ENCODE measurements at places on chromosomes 13 and 19.
A peak's percentile ranks its signal among the peaks of the same experiment; 100 is the strongest.

- no peak for DNase-seq
These were observed 97.2 kb downstream of the EPSTI1 start for GRCh38 chr13:42894765-42895243.

DNA sequence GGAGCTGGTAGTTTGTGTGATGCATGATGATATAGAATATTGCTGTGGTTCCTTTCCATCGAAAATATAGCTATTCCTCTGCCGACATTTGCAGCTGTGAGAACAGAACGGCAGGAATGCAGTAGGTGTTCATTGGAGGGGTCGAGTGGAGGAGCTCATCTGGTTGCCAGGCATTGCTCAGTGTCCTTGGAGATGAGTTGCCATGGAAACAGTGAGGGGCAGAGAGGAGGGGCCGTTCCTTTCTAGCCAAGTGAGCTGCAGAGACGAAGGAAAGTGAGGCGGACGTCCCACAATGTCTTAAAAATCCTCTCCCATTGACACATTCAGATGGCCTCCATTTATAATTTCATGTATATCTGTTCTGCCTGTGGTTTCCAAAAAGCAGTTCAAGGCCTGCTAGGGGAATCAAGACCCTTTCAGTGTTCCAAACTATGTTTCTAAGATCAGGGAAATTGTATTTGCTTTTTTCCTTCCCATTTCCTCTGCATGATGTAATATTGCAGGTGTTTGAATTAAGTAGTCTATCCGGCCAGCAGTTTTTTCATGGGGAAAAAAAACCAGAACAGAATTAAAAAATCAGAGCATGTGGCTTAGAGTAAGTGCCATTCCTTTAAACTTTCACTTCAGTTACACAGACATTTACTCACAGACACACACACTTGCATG is 41.2 kb upstream of the ZNF835 start:
- no peak for DNase-seq

- no peak for DNase-seq
These were observed 3.3 kb downstream of the CYP4F8 start for GRCh38 chr19:15618321-15618720.

DNA sequence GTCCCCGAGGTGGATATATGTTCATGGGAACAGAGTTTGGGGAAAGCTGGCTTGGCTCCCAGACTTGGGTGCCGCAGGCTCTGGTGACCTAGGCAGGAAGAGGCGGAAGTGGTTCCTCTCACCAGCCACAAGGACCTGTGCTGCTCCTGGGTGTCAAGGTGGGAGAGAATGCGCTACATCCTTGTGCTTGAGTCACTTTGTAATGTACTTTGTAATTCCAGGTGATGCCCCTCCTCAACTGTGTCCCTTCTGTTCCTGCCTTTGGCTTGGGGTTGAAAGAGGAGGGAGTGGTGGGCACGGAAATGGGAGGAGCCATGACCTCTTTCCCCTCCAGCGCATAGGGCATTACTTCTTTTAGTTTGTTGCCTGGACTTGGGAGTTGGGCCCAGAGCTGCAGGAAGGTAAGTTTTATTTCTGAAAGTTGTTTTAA is 10.9 kb downstream of the GARRE1 start:
- no peak for DNase-seq

GRCh38 chr19:45211751-45212381 is 33.3 kb downstream of the BLOC1S3 start:
- no peak for DNase-seq

- DNase-seq, result no peak
These were observed 4.4 kb downstream of the ZSWIM4 start for GRCh38 chr19:13799669-13800068.

- DNase-seq, result no peak
These were observed 554.1 kb downstream of the KCTD12 start for GRCh38 chr13:76331943-76332712.

DNA sequence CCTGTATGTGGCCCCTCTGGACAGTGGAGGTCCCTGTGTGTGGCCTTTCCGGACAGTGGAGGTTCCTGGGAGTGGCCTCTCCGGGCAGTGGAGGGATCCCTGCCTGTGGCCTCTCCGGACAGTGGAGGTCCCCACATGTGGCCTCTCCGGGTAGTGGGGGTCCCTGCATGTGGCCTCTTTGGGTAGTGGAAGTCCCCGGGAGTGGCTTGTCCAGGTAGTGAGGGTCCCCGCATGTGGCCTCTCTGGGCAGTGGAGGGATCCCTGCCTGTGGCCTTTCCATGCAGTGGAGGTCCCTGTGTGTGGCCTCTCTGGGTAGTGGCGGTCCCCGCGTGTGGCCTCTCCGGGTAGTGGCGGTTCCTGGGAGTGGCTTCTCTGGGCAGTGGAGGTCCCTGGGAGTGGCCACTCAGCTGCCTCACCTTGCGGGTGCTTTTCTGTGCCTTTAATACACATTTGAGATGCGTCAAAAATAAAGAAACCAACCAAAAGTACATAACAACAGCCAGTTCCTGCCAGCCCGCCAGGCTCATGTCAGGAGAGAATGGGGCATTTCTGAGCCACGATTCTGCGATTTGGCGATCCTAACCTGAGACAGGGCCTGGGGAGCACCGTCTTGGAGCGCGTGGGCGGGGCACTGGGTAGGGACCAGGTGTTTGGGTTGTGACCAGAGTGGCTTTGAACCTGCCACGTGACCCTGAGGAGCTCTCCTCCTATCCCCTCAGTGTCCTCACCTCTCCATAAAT is 194.7 kb downstream of the ZNF536 start:
- no peak for DNase-seq

DNA sequence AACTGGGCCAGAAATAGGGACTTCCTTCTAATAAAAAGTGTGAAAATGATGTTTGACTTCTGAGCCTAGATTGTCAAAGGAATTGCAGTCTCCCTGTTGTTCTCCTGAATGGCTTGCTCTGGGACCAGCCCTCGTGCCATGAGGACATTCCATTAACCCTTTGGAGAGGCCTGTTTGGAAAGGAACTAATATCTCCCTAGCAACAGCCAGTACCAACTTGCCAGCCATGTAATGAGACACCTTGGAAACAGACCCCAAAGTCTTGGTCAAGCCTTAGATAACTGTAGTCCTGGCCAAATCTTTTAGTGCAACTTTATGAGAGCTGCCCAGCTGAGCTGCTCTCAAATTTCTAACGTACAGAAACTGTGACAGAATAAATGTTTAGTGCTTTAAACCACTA is 8.2 kb upstream of the SIAH3 start:
- DNase-seq, result no peak

- no peak for DNase-seq
These were observed 4.9 kb upstream of the BRD4 start for GRCh38 chr19:15337202-15337601.

GRCh38 chr13:21022056-21022979 is 39.1 kb downstream of the LATS2 start:
- DNase-seq, result no peak

DNA sequence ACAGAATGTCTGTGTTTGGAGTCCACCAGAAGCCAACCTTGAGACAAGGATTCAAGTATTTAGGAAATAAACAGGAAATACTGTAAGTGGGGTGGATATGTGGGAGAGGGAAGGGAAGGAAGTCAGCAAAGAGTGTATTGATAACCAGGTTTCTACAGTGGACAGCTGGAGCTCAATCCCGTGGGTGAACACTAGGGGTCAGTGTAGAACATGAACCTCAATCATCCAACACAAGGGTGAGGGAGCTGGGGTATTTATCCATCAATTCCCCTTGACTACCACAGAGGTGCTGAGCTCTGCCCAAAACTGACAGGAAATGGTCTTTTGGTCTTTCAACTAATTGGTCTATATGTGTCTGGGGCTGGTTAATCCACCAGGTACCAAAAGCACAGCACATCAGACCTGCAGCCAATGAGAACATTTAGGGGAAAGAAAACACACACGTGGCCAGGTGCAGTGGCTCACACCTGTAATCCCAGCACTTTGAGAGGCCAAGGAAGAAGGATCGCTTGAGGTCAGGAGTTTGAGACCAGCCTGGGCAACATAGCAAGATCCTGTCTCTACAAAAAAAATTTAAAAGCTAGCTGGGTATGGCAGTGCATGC is 5.6 kb upstream of the SYDE1 start:
- DNase-seq, result peak; percentile 26

GRCh38 chr19:13849991-13850909 is 26.7 kb upstream of the NANOS3 start:
- peak; percentile 73 for DNase-seq

GRCh38 chr19:45553464-45553863 is 31.1 kb downstream of the OPA3 start:
- no peak for DNase-seq

DNA sequence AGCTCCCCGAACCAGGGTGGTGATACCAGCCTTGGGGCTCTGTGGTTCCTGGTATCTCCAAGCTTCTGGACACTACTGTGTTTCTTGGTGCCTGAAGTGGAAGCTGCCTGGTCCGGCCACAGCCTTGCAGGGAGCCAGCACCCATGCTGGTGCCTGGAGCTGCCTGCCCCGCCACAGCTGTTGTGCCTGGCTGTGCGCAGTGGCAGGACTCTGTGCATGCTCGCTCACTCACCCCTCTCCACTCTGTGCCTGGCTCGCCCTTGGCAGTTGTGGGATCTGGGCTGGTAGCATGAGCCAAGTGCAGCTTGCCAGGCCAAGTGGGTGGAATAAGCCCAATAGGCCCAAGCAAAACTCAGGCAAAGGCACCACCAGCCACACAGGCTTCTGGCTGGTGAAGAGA is 1225.3 kb downstream of the SLITRK5 start:
- no peak for DNase-seq

- DNase-seq, result peak; percentile 88
These were observed 1.5 kb upstream of the ATP5F1D start for GRCh38 chr19:1239796-1240737.

- DNase-seq, result no peak
These were observed 1399.2 kb upstream of the ATXN8OS start for GRCh38 chr13:68708336-68708908.

- DNase-seq, result no peak
These were observed 44.3 kb downstream of the SERP2 start for GRCh38 chr13:44417876-44418275.

DNA sequence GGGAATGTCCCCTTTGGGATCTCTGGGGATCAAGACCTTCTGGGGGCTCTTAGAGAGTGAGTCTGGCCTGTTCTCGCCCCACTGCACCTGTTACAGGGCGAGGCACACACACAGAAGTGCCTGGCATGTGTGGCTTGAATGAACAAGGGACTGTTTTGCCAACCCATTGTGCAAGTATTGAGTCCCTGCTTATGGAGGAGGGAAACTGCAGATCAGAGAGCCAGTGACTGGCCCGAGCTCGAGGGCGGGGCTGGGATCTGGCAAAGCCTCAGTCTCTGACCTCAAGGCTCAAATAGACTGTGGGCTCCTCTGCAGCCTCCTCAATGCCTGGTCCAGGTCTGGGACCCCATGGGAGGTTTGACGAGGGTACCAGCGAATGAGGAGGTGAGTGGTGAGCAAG is 5.5 kb downstream of the RAVER1 start:
- DNase-seq, result no peak
